ENCODE measurements at places on chromosomes 5 and 9.
A peak's percentile ranks its signal among the peaks of the same experiment; 100 is the strongest.

DNA sequence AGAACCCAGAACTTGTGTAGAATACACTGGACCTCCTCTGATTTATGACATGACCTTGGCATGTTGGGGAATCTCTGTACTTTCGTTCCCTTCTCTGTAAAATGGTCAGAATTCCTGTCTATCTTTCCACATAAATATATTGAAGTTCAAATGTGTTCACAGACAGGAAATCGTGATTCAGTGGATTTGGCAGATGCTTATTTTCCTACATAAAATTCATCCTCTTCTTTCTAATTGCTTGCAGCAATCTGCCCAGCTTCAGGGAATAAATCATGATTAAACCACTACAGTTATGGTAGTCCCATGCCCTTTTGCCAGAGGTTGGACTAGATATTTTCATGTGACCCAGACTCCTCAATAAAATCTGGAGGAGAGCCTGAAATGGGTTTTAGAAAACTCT, 52.1 kb upstream of the ARL15 start:
- no peak for DNase-seq

DNA sequence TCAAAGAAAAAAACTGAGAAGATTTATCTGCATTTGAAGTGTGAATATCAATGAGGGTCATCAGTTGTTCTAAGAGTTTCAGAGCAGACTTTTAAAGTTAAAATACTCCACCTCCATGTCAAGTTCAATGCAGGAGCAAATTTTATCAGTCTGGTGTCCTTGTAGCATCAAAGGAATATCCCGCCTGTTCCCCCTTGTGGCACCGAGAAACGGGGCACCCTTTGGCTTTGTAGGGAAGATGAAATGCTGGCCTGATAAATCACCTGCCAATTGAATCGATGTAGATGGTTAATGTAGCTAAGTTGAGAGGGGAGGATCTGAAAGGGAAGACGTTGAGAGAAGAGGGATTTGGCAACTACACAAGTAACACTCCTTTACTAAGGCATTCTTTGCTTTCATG, 714.5 kb downstream of the EFNA5 start:
- DNase-seq, result no peak

DNA sequence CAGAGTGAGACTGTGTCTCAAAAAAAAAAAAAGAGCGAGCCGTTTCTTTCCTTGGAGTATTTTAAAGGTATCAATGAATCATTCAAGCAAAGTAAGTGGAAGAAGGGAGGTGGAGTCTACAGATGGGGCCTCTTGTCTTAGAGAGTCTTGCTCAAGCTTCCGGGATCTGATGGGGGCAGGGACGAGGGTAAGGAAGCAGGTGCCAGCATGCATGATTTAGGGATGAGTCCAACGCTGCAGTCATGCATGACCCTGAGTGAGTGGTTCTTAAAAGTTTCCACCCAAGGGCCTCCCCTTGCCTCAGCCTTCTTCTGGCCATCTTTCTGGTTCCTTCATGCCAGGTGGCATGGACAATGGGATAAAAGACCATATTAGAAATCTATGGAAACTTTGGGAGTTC, 79.6 kb downstream of the MYO10 start:
- no peak for DNase-seq

- no peak for DNase-seq
Observed at GRCh38 chr9:30519756-30520155, 1864.7 kb upstream of the ACO1 start.

GRCh38 chr5:58670582-58670981, 87.7 kb downstream of the RAB3C start:
- no peak for DNase-seq

DNA sequence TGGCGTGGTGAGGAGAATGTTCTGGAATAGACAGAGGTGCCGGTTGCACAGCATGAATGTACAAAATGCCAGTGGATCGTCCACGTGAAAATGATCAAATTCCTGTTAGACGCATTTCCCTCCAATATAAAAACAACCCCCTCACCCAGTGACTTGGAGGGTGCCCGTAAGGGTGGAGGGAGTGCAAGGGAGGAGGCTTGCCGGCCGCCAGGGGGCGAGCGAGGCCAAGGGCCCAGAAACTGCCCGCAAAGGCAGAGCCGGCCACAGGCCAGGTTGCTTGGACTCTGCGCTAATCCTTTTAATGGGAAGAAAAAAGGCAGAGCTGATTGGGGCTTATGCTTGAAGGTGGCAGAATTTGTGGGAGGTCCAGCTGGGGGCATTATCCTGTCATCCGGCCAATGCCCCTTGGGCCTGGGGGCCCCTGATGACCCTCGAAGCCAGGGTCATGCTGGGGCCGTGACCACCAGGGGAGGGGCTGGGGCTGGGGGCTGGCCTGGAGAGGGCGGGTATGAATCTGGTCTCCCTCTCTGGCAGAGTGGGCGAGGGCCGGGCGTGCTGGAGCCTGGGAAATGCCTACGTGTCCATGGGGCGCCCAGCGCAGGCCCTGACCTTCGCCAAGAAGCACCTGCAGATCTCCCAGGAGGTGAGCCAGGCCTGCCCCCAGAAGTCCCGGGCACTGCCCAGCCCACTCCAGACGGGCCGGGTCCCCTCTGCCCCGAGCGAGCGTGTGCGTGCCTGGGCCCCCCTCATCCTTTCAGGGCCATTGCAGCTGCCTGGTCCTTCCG, 12.0 kb downstream of the GPSM1 start:
- no peak for DNase-seq

DNA sequence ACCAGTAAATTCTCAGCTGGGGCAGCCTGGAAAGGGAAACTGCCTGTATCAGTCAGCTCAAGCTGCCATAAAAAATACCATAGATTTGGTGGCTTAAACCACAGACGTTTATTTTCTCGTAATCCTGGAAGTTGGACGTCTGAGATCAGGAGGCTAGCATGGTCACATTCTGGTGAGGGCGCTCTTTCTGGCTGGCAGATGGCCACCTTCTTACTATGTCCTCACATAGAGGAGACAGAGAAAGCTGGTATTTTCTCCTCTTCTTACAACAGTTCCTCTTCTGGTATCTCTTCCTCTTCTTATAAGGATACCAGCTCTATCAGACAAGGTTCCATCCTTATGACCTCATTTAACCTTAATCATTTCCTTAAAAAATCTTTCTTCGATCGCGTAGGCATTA, 50.5 kb upstream of the RFX3 start:
- DNase-seq, result no peak

DNA sequence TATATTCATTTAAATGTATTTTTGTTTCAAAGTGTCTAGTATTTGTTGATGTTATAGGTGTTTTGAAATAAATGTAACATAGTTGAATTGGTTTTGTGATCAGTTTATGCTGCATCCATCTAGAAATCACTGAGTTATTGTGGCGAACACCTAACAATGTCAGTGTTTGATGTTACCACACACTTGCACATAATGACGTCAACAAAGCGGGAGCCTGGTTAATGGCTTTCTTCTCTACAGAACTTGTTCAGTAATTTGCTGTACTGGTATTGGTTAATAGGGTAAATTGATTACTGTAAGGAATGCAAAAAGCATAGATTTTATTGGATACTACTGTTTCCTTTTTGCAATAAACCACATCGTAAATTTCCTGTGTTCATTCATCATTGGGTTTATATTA, 133.0 kb downstream of the ATG10 start:
- no peak for DNase-seq

DNA sequence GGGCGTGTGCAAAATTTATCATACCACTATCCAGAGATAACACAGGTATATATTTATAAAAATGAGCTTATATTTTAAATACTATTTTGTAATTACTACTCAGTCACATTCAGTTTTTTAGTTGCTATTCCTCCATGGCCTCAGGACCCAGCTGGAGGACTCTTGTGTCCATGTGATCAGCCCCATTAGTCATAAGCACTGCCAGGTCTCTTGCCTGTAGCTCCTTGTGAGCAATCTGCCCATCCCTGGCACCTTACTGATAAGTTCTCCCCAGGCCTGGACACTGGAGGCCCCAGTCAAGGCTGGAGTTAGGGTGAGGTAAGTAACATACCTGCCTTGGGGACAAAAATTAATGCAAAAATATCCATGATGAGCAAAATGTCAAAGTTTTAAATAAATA, 29.5 kb upstream of the ADRB2 start:
- DNase-seq, result no peak

GRCh38 chr9:70607926-70608325, 193.5 kb upstream of the KLF9 start:
- DNase-seq, result no peak

DNA sequence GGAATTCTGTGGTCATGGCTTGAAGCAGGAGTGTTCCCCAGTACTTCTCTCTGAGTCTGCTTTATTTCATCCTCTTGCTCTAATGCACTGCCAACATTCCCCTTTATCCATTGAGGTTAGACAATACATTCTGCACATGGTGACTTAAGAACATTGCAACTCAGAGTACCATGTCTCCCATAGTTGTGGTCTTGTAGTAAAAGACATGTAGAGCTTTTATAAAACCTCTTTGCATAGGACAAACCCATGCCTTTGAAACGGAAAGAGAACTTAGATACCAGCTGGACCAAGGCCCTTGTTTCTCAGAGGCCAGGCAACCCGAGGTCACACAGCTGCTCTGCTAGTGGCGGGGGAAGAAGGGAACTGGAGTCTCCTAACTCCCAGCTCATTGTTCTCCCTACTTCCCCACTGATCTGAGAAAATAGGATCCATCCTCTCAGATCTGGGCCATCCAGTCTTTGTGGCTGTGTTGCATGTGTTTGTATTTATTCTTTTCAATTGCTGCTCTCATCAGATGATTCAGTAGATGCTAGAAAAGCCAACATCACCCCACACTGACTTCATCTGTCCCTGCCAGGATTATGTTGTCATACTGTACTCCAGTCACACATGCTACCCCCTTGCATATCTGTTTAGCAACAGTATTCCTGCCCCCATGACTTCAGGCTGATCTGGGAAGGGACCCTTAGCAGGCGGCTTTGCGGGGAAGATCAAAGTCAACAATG, 236.9 kb downstream of the SAXO1 start:
- DNase-seq, result no peak

- no peak for DNase-seq
Observed at GRCh38 chr5:168527756-168528295, 1.3 kb upstream of the FBLL1 start.

DNA sequence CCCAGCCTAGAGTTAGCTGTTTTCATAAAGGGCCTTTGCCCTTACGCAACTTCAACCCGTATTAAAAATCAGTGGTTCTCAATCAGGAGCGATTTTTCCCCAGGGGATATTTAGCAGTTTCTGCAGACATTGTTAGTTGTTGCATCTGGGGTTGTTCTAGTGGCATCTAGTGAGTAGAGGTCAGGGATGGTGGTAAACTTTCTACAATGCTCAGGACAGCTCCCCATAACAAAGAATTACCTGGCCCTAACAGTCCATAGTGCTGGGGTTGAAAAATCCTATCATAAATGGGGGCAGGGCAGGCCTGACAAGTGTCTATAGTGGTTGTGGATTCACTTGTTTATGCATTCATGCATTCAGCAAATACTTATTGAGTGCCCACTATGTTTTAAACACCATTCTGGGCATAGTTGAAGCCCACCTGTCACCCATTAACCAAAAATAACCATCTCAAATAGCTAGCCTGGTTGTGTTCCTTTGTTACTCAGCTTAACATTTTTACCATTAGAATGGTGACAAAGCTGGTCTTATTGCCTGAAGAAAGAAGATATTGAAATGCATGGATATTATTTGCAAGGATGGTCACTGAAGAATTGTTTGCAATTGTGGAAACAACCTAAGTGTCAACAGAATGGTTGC, 15.9 kb upstream of the FGF1 start:
- no peak for DNase-seq

DNA sequence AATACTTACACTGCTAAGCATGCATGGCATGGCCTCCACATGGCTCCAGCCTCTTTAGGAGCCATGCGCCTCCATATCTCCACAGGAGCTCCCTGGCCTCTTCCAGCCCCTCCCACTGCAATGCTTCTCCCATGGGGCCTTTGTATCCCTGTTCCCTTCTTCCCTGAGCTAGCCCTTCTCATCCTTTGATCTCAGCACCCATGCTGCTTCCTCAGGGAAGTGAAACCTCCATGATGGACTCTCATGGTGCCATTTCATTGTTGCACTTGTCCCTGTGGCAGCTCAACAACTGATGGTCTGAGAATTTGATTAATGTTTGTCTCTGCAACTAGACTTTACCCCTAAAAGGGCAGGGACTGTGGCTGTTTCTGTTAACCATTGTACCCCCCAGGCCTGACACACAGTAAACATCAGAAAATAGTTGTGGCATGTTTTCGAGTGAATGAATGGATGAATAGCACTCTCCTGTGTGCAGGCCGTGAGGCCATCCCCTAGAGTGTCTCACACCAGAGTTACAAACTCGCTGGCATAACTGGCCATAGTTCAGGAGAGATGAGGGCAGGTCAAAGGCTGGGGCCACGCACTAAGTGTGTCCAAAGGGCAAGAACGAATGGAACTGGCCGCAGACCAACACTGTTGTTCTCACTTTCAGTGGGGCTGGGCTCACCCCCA, 6.6 kb downstream of the IDNK start:
- no peak for DNase-seq

DNA sequence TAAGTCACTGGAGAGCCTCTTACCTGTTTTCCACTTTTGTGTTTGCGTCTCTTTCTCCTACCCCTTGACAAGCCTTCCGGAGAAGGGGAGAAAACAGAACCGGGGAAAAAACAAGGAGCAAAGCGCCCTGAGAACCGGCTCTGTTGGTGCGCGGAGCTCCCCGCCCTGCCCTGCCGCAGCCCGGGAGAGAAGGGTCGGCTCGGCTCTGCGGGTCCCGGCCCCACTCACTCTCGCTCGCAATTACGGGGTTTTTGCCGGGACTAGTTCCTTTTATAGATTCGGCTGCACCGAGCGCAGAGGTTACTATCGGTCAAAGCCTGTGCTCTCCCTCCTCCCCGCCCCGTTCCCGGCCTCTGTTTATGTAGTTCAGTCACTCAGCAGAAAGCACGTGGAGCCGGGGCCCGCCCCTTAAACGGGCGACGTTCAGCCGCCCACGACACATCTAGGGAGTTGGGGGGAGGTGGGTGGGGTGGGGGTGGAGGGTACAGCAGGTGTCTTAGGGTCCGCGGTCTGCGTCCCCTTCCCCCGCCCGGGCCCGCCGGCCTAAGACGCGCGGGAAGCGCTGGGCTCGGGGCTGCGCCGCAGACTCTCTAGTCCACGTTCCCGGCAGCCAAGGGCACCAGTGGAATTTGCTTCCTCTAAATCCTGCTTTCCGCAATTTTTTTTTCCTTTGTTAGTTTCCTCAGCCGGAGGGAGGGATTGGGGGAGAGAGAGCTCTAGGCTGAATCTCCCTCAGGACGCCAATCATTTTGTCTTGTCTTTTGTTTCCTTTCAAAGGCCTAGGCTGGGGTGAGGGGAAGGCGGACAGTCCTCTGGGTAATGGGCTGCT, at the start of gene ABCA1:
TSS of gene ABCA1 (minus strand) at position 244 of the 829 bp plus-strand sequence. CDS start 24,476 bp downstream, outside the sequence.
- peak; percentile 66 for DNase-seq

DNA sequence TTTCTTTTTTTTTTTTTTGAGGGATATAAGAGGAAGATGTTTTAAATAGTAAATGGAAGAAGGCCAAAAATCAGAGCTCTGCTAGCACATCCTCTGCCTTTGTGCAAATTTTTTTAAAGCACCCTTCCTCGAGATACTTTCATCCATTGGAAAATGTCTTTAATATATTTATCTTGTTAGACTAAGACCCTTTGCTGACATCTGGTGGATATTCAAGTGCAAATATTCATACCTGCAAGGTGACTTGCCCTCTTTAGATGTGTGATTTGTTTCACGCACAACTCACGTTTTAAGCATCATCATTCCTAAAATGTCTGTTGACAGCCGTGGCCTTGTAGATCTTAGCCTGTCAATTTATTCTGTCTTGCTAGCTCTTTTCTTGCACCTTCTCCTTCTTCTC, 258.5 kb downstream of the AGTPBP1 start:
- DNase-seq, result no peak
